ENCODE measurements at places on chromosomes 5 and 9. TPM values are rescaled to one million over a fixed set of nuclear protein-coding genes. Genes with fewer than 3 reads are reported as not detected.

The PRPF4 gene
- 38.4 TPM for total RNA-seq

The PLPPR1 gene
- total RNA-seq, result 2.8 TPM

The MARCOL gene
- not detected for total RNA-seq

The ANKRD18B gene
- 14.4 TPM for total RNA-seq

The TMEFF1 gene
- total RNA-seq, result 36.9 TPM

The ABCA1 gene
- total RNA-seq, result 2.9 TPM
